ENCODE measurements at places on chromosomes 5 and 9.

DNA sequence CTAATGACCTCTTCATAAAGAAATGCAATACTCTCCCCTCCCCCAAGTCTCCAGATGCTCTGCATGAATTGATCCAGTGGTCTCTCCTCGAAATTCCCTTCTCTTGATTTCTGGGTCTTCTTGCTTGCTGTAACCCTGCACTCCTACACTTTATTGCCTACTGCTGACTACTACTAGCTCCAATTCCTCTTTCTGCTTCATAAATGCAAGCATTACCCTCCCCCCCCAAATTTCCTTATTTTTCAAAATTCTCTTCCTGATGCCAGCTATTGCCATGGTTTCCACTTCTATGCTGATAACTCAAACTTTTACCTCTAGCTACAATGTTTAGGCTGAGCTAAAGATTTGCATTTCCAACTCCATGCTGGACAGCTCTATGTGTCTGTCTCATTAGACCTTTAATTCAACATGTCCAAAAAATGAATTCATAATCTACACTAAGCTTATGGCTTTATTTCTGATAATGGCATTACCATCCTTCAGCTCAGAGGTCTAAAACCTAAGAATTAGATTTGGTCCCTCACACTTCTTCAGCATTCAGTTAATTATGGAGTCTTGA is 1.4 kb downstream of the ZBTB26 start:
- no peak for DNase-seq

DNA sequence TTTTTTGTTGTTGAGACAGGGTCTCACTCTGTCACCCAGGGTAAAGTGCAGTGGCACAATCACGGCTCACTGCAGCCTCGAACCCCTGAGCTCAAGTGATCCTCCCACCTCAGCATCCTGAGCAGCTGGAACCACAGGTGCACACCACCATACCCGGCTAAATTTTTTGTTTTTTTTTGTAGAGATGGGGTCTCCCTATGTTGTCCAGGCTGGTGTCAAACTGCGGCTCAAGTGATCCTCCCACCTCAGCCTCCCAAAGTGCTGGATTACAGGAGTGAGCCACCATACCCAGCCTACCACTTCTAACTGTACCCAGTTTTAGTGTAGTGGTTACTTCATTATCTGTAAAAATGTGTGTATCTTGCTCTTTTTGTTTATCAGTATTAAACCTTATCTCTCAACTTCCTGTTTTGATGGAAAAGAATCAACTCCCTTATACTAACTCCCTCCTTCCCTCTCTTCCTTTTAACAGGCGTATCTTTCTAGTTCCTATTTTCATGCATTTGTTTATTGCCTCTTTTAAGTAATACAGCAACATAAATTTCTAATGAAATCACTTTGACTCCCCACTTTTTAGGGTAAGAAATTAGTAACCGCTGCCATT is 33.1 kb downstream of the GRAMD2B start:
- DNase-seq: no peak

DNA sequence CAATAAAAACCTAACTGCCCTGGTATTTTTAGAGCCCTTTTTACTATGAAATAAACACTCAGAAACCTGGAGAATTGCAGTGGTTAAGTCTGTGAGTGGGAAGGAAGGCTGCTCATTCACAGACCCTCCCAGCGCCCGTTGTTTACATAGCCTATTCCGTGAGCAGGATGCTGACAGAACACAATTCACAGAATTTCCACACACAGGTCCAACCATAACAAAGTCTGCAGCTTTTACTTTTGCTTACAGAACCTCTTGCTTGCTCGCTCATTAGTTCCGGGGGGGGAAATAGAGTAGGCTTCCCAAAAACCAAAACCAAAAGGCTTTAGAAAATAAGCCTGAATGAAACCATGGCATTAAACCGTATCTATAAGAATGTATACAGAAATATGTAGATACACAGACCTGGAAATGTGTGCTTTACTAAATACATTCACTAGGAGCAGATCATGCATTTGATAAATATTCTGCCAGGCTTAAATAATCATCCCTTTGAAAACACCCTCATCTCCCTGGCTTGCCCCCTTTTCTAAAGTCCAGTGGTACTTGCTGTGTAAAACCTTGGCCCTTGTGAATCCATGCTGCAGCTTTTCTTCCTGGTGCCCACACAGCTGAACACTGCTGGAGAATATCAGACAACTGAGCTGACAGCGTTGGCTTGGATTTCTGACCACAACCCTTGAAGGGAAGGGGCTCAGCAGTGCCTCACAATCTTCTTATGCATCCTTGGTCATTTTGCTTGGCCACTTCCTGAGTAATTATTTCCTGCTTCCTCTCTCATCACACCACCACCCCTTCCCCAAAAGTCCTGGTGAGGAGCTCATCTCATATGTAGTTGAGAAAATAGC is 128.0 kb downstream of the FANCC start:
- no peak for DNase-seq

DNA sequence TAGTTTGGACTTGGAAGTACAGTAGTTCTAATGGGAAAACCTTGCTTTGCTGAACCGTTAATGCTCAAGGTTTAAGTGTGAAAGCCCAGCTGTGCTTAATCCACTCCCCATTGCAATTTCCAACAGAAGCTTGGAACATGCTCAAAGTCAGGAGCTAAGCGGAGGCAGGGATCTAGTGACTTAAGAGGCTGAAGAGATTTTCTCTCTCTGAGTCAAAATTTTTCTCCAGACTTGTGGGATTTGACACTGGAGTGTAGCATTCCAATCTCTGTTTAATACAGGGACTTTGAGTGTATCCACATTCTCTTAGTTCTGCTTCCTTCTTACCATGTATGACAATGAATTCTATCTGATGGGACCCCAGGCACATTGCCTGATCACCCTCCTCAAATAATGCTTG is 471.8 kb downstream of the KIF4B start:
- no peak for DNase-seq

- no peak for DNase-seq
These were observed 63.7 kb upstream of the PRLR start for GRCh38 chr5:35294017-35294416.

DNA sequence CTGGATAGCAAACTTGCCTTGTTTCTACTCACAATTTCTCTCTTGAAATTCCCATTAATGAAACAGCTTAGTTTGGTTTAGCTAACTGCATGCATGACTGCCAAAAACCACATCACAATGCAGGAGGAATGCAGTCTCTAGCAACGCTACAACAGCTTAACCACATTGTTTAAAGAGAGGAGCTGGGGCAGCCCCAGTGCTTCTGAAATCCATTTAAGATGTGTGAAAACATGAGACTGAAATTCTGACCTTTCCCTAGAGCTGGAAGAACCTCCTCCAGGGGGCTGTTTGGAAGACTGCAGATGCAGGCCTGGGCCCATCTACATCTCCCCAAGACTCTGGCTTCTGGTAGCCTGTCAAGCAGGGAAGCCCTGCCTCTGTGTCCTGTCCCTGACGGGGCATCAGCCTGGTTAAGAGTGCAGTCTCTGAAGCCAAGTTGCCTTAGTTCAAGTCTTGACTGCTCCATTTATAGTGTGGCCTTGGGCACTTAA is 157.1 kb downstream of the ZNF462 start:
- no peak for DNase-seq

GRCh38 chr5:173772384-173773059 is 115.6 kb upstream of the CPEB4 start:
- no peak for DNase-seq

GRCh38 chr9:131960311-131960710 is 119.4 kb downstream of the MED27 start:
- no peak for DNase-seq

DNA sequence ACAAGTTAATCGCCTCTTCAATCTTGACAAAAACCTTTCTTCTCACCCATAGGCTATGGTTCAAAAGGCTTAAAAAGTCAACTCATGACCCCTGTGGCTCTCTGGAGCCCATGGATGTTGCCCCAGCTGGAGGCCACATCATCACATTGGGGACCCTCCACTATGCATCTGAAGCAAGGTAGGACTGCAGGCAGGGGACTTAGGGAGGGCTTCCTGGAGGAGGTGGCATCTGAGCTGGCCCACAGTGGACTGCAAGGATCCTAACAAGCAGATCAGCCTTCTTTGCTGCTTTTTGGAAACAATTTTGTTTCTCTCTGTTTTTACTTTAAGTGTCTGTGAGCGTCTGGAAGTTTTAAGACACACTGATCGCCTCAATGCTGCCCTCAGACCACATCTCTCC is 234.7 kb downstream of the HSPA4 start:
- DNase-seq: no peak

GRCh38 chr5:177176175-177176711 is 42.7 kb downstream of the NSD1 start:
- DNase-seq: no peak

- DNase-seq: no peak
These were observed 50.6 kb downstream of the PTPN3 start for GRCh38 chr9:109447329-109448076.

DNA sequence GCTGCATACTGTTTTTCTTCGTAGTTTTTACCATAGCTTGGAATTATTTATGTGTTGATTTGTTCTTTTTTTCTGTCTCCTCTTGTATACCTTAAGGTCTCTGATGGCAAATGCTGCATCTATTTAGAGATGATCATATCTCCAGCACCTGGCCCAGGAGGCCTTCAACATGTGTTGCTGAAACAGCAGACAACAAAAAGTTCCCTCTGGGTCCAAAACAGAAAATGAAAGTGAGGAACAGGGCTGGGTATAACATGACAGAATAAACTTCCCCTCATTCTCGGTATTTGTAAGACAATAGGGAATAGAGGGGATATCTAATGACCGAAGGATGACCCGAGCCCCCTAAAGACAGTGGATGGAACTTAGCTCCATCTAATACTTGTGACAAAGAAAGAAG is 22.7 kb upstream of the PCSK1 start:
- DNase-seq: no peak

- DNase-seq: no peak
These were observed 93.8 kb downstream of the HSPA4 start for GRCh38 chr5:133145436-133146170.

GRCh38 chr5:78544561-78545201 is 103.9 kb downstream of the LHFPL2 start:
- DNase-seq: no peak

GRCh38 chr9:93958819-93959682 is 3.9 kb upstream of the BARX1 start:
- DNase-seq: no peak

GRCh38 chr5:78738693-78739300 is 90.2 kb upstream of the LHFPL2 start:
- no peak for DNase-seq

- no peak for DNase-seq
These were observed 1.6 kb upstream of the ARHGEF39 start for GRCh38 chr9:35666549-35666948.

DNA sequence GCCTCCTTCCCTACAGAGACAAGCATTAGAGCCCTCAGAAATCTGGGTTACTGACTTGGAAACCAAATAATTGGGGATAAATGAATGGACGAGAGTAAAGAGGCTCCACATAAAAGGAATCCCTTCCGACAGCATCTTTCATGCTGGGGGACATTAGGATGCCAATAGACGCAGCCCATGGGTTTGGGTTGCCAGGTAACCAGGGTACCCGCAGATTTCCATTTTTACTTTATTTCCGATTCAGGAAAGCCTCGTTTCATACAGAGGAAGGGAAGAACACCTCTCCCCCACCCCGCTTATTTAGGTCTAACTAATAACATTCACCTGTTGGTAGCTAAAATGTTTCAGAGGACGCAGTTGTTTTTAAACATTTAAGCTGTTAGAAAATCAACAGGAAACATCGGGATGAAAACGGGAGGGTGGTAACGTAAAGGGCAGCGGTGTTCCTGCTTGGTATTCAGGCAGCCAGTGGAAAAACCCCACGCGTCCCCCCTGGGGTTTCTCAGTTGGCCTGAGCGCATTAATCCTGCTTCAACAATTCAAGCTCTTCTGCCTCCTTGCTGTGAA is 179.5 kb downstream of the YTHDC2 start:
- no peak for DNase-seq

DNA sequence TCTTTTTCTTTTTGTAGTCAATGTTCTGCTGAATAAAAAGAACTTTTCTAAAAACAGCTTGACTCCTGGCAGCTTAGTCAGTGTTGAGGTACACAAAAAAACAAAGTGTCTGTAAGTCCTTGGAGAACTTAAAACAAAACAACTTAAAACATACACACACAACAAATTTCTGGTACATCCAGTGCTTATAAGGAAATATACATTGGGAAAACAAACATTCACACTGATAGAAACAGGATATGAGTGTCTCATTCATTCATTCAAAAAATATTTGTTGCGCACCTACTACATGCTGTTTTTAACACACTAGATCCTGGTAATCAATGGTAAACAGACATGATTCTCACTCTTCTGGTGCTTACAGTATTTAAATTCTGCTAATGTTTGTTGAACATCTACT is 27.4 kb upstream of the MEGF9 start:
- no peak for DNase-seq

GRCh38 chr9:84597131-84597530 is 72.4 kb upstream of the NTRK2 start:
- DNase-seq: no peak

DNA sequence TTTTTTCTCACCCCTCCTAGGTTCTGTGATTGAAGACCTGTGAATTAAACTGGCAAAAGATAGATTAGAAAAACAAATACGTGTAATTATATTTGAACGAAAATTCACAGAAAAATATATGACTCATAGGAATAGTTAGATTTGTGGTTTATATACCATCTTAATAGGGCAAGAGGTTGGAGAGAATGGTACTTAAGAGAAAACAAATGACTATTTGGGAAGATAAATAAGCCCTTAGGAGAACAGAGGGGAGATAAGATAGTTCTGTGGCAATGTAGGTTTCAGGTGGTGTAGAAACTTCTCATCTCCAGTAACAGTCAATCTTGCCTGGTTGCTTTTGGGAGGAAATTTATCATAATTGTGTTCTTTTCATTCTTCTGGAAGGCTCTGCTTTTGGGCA is 122.0 kb downstream of the PRDM9 start:
- no peak for DNase-seq
